ENCODE measurements at places on chromosomes 13 and 19. TPM values are rescaled to one million over a fixed set of nuclear protein-coding genes. Genes with fewer than 3 reads are reported as not detected.

Gene STAP2
- polyA plus RNA-seq: 12.5 TPM

Gene ZNF552
- polyA plus RNA-seq: 15.6 TPM

Gene TMEM238
- 0.31 TPM for polyA plus RNA-seq

Gene ZNF581
- polyA plus RNA-seq: 19.1 TPM

Gene ALOX5AP
- 13.2 TPM for polyA plus RNA-seq

Gene ZNF837
- 2.8 TPM for polyA plus RNA-seq

Gene NBEA
- polyA plus RNA-seq: 16.8 TPM

Gene FCGBP
- 9.5 TPM for polyA plus RNA-seq

Gene RNF17
- polyA plus RNA-seq: 0.72 TPM

Gene ZNF681
- 6.9 TPM for polyA plus RNA-seq

Gene CEACAM7
- polyA plus RNA-seq: not detected

Gene ATP4A
- polyA plus RNA-seq: not detected

Gene GTF2F2
- 27.8 TPM for polyA plus RNA-seq

Gene HCN2
- polyA plus RNA-seq: 0.74 TPM

Gene POSTN
- polyA plus RNA-seq: 584 TPM

Gene SIGLECL1
- not detected for polyA plus RNA-seq

Gene FCER2
- 1.2 TPM for polyA plus RNA-seq

All from left renal pelvis (tissue), 4 donors.